Liver (tissue), 10 donors: ENCODE measurements at places on chromosomes 2 and 18. TPM values are rescaled to one million over a fixed set of nuclear protein-coding genes. Genes with fewer than 3 reads are reported as not detected.
A peak's percentile ranks its signal among the peaks of the same experiment; 100 is the strongest.

- no peak overlapping the region for H3K4me3 ChIP-seq
- DNase-seq, result no peak
- no peaks in the 10 kb centered on the region for H3K27me3 ChIP-seq
- no peaks in the 10 kb centered on the region for H3K36me3 ChIP-seq
- H3K4me1 ChIP-seq, result no peaks in the 10 kb centered on the region
These were observed 177.9 kb upstream of the SETBP1 start for GRCh38 chr18:44502790-44503189.

- H3K4me1 ChIP-seq, result peaks cover 7% of the 10 kb centered on the region
- H3K36me3 ChIP-seq, result no peaks in the 10 kb centered on the region
- no peaks in the 10 kb centered on the region for H3K27me3 ChIP-seq
- H3K4me3 ChIP-seq, result no peak overlapping the region
- no peak for DNase-seq
These were observed 108.1 kb downstream of the LYPD6 start for GRCh38 chr2:149438330-149438960.

- H3K27me3 ChIP-seq, result no peaks in the 10 kb centered on the region
- no peak for DNase-seq
- no peaks in the 10 kb centered on the region for H3K36me3 ChIP-seq
- H3K4me3 ChIP-seq, result no peak overlapping the region
- no peaks in the 10 kb centered on the region for H3K4me1 ChIP-seq
- no peak overlapping the region for H3K27ac ChIP-seq
These were observed 308.1 kb downstream of the ZEB2 start for GRCh38 chr2:144211826-144212225.

GRCh38 chr2:96081042-96081441 lies 35.3 kb downstream of the ADRA2B start:
- DNase-seq, result no peak
- H3K36me3 ChIP-seq, result no peaks in the 10 kb centered on the region
- H3K27me3 ChIP-seq, result no peaks in the 10 kb centered on the region
- no peak overlapping the region for H3K27ac ChIP-seq
- H3K4me3 ChIP-seq, result no peak overlapping the region

- no peak overlapping the region for H3K4me3 ChIP-seq
- no peaks in the 10 kb centered on the region for H3K27me3 ChIP-seq
- no peak for DNase-seq
- no peaks in the 10 kb centered on the region for H3K4me1 ChIP-seq
- no peak overlapping the region for H3K27ac ChIP-seq
These were observed 50.7 kb upstream of the OTX1 start for GRCh38 chr2:62999905-63000304.

DNA sequence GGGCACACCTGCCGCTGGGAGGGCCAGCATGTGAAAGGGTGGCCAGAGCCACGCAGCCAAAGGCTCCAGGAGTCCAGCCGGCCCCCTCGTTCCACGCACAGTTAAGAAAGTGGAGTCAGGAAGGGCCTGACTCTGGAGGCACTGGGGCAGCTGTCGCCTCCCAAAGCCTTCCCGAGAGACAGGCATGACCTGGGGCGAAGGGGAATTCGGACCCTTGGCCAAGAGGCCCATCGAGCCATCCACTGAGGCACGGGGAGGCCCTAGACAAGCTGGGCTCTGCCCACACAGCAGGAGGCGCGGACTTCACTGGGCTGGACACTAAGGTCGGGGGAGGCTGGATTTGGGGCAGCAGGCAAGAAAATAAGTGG lies 38.5 kb upstream of the SNED1 start:
- no peaks in the 10 kb centered on the region for H3K36me3 ChIP-seq
- no peak overlapping the region for H3K27ac ChIP-seq
- peak; percentile 33 for DNase-seq
- peaks cover 31% of the 10 kb centered on the region for H3K4me1 ChIP-seq
- no peaks in the 10 kb centered on the region for H3K27me3 ChIP-seq

GRCh38 chr2:181458871-181459270 lies 1.7 kb downstream of the ITGA4 start:
- H3K27ac ChIP-seq, result no peak overlapping the region
- peaks cover 14% of the 10 kb centered on the region for H3K4me1 ChIP-seq
- no peaks in the 10 kb centered on the region for H3K36me3 ChIP-seq
- no peak overlapping the region for H3K4me3 ChIP-seq
- peaks cover 4% of the 10 kb centered on the region for H3K27me3 ChIP-seq

DNA sequence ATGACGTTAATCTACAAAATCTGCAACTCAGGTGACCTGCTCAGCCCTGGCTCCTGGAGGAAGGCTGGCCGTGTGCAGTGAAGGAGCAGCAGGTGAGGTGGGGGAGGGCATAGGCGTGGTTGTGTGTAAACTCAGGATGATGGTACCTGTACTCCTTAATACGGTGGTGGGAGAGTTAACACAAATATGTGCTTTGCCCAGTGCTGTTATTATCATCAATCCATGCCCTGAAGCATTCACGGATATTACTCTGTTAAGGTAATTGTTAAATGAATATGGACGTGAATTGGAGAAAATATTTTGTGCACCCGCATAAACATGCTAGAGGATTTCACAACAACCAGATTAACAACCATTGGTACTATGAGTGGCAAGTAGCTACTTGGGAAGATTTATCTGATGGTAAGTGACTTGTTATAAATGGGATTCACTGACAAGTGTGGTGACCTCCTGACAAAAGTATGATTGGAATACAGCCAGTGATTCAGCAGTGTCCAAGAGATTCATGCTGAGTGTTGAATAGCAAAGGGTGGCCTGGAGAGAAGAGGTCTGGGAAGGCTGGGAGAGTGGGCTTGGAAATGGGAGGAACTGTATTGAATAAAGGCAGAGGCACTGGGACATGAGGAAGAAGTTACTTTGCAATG lies 194.1 kb downstream of the TPGS2 start:
- DNase-seq, result no peak
- H3K27ac ChIP-seq, result no peak overlapping the region
- no peaks in the 10 kb centered on the region for H3K27me3 ChIP-seq
- no peaks in the 10 kb centered on the region for H3K36me3 ChIP-seq
- H3K4me1 ChIP-seq, result no peaks in the 10 kb centered on the region
- no peak overlapping the region for H3K4me3 ChIP-seq

- H3K27ac ChIP-seq, result no peak overlapping the region
- no peaks in the 10 kb centered on the region for H3K27me3 ChIP-seq
- DNase-seq, result no peak
- no peaks in the 10 kb centered on the region for H3K4me1 ChIP-seq
- H3K36me3 ChIP-seq, result no peaks in the 10 kb centered on the region
These were observed 14.4 kb downstream of the EFR3B start for GRCh38 chr2:25056098-25056821.

GRCh38 chr18:62572456-62572855 lies 49.6 kb downstream of the ZCCHC2 start:
- H3K27me3 ChIP-seq, result no peaks in the 10 kb centered on the region
- no peak overlapping the region for H3K27ac ChIP-seq
- no peak overlapping the region for H3K4me3 ChIP-seq
- no peaks in the 10 kb centered on the region for H3K4me1 ChIP-seq
- H3K36me3 ChIP-seq, result peaks cover 59% of the 10 kb centered on the region

DNA sequence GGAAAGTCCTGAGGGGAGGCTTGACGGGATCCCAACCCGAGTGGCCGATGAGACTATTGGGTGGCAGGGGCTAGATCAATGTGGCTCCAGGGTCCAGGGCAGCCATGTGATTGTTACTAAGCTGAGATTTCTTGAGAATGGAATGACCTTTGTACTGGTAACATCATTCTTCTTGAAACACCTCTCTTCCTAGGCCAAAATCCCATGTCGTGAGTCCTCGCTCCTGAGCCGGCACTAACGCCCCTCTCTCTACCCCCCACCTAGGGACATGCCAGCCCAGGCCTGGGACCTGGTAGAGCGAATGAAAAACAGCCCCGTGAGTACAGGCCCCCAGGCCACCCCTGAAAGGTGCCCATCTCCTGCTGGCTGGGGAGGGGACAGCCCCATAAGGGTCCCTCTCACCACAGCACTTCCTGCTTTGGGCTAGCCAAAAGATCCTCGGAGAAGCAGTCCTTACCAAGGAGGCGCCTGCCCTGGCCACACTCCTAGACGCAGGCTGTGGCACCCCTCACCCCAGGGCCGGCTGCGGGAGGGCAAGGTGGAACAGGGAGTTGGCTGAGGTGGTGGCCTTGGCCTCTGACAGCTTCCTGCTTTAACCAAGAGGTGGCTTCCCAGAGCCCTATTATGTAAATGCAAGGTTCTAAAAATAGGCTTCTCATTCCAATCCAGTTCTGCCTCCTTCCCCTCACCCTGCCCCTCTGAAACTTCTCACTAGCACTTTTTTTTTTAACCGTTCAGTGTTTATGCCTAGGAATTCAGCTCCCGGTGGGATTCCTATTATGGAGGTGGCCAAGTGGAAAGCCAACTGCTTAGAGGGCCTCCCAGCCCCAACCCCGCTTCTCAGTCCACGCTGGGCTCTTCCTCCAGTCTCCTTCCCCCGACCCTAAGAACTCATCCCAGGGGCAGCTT lies 126.6 kb upstream of the PPP1CB start:
- peak overlapping the region; percentile 6 for H3K27ac ChIP-seq
- no peaks in the 10 kb centered on the region for H3K27me3 ChIP-seq
- peaks cover 41% of the 10 kb centered on the region for H3K4me1 ChIP-seq
- H3K4me3 ChIP-seq, result no peak overlapping the region
- no peaks in the 10 kb centered on the region for H3K36me3 ChIP-seq
- DNase-seq, result no peak

DNA sequence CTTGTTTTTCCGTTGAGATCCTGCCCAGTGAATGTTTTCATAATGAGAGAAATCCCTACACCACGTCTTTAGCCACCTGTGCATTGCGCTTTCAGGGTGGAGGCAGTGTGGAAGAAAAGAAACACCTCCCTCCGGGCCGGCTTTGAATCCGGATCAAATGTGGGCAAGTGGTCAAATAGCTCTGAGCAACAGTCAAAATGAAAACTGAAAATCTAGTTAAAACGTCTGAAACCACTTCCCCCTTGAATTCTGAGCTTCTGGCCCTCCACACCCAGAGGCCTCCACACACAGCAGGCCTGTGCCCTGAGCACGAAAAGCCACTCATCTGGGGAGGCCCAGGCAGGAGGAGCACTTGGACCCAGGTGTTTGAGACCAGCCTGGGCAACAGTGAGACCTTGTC lies 263.6 kb upstream of the SALL3 start:
- DNase-seq, result no peak
- H3K4me1 ChIP-seq, result no peaks in the 10 kb centered on the region
- H3K27ac ChIP-seq, result no peak overlapping the region
- no peaks in the 10 kb centered on the region for H3K27me3 ChIP-seq
- H3K4me3 ChIP-seq, result no peak overlapping the region
- H3K36me3 ChIP-seq, result no peaks in the 10 kb centered on the region

DNA sequence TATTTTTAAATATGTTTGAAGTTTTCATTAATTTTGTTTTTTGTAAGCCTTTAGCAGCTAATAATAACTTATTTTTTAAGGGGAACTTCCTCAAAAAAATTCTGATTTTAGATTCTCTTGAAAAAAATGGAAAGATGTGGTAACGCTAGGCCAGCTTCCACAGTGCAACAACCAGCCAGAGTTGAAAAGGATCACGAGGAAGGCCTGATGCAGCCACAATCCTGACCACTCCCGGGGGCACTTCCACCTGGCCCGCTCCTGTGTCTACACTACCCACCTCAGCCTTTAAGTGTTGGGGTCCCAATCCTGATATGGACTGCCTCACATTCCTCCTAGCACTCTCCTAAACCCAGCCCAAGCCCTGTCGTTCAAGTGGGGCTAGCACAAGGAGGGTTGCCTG lies 101.1 kb downstream of the TMEM17 start:
- no peak overlapping the region for H3K4me3 ChIP-seq
- H3K4me1 ChIP-seq, result no peaks in the 10 kb centered on the region
- no peak overlapping the region for H3K27ac ChIP-seq
- no peak for DNase-seq
- no peaks in the 10 kb centered on the region for H3K27me3 ChIP-seq

- peaks cover 22% of the 10 kb centered on the region for H3K4me1 ChIP-seq
- no peak for DNase-seq
- no peaks in the 10 kb centered on the region for H3K27me3 ChIP-seq
- H3K27ac ChIP-seq, result no peak overlapping the region
- H3K4me3 ChIP-seq, result no peak overlapping the region
These were observed 93.3 kb upstream of the PPP1CB start for GRCh38 chr2:28658369-28658768.

DNA sequence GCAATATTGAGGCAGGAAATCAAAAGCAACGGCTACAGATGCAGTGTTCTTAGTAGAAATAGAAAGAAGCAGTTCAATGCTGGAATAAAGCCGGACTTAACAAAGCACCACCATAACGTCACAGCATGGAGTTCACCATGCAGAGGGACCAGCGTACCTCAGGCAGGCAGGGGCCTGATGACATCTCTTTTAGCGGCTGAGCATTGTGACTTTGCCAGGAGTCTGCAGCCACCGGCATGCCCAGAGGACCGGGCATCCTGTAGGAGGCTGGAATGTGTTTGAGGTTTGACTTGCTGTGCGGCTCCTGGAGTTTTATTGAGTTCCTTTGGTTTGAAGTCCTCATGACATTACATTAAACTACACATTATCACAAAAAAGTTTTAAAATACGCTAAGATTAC lies 139.8 kb downstream of the UXS1 start:
- no peak for DNase-seq
- H3K36me3 ChIP-seq, result no peaks in the 10 kb centered on the region
- H3K4me1 ChIP-seq, result no peaks in the 10 kb centered on the region

DNA sequence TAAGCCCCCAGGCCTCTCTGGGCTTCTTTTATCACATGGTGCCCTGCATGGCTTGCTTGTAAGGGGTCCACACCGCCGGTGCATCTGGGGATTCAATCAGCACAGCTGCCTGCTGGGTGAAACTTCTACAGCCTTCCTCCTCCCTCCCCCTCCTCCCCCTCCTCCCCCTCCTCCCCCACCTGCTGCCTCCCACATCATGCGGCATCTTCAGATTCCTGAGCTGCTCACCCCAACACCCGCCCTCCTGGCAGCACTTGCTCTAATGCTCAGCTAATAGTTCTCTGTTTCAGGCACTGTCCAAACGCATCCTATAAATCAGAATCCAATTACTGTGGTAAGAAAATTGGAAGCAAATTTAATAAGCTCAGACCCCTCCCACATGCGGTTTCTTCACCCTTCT lies 150.7 kb downstream of the GALNT14 start:
- no peak overlapping the region for H3K27ac ChIP-seq
- no peaks in the 10 kb centered on the region for H3K27me3 ChIP-seq
- DNase-seq, result no peak
- no peaks in the 10 kb centered on the region for H3K4me1 ChIP-seq

DNA sequence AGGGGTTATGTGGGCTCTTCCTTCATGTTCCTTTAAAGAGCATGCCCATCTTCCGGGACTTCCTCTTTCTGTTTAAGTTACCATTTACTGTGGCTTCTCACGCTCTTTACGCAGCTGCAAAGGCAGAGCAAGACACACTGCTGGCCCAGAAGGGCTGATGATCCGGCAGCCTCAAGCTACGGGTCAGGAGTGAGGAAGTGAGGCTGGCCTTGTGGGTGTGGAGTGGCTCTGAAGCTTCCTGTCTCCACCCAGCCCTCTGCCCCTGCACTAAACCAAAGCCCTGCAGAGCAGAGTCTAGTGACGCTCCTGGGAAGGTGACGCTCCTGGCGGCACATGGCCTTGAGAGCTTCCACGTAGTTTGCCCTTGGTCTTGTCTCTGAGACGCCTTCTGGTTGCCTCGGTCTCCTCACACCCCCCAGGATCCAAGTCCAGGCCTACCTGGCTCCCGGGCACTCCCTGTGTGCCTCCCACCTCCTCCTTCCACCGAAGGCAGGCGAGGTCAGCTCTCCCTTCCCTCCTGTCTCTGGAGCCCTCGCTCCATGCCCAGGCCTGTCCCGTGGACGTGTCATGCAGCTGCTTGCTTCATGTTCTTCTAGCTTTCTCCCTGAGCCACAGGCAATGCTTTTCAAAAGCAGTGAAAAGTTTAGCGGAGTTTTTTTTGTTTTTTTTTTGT lies 50.3 kb downstream of the ARL4C start:
- H3K4me1 ChIP-seq, result no peaks in the 10 kb centered on the region
- no peaks in the 10 kb centered on the region for H3K27me3 ChIP-seq
- H3K4me3 ChIP-seq, result no peak overlapping the region
- no peak for DNase-seq

ELAC1 gene
- 10.2 TPM for total RNA-seq

MAPRE2 gene
- total RNA-seq, result 11.9 TPM

ANO7 gene
- 0.33 TPM for total RNA-seq

FZD7 gene
- 1.3 TPM for total RNA-seq

CYS1 gene
- total RNA-seq, result 1.3 TPM

SLC66A2 gene
- total RNA-seq, result 47.8 TPM

CHRNG gene
- total RNA-seq, result not detected
